Large intestine (tissue), 12 donors: ENCODE measurements at places on chromosomes 13 and 19.

- no peak for DNase-seq
Measured at GRCh38 chr13:23059173-23059572, 121.6 kb upstream of the SGCG start.

GRCh38 chr13:111153977-111154332 lies 38.8 kb downstream of the ARHGEF7 start:
- DNase-seq = no peak

DNA sequence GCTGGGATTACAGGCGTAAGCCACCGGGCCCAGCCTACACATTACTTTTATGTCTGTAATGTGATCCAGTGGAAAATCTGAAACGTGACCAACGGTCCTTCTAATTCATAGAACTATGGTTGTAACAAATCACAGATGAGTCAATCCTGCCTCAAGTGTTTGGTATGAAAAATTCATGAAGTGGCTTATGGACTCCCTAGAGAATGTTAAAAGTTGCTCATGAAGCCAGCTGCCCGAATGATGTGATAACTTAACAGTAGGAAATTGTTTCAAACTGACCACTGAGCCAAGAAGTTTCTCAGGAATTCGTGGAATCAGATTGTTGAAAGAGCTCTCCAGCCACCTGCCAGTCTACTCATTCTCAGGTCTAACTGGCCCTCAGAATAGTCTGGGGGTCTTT lies 59.4 kb upstream of the FARP1 start:
- no peak for DNase-seq

- DNase-seq = no peak
Measured at GRCh38 chr13:32590266-32590665, 4.0 kb downstream of the PDS5B start.

DNA sequence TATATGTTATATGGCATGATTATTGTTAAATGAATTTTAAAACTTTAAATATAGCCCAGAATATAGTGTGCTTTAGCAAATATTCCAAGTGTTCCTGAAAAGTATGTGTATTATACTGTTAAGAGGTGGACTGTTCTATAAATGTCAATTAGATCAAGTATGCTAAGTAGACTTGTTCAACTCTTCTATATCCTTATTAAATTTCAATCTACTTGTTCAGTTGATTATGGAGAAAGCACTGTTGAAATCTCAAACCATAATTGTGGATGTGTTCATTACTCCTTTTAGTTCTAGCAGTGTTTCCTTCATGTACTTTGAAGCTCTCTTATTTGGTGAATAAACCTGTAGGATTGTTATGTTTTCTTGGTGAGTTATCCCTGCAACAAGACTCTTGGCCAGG lies 52.5 kb downstream of the SPACA7 start:
- DNase-seq = no peak

- DNase-seq = no peak
Measured at GRCh38 chr13:113883314-113883811, 19.5 kb upstream of the GAS6 start.

- peak; percentile 35 for DNase-seq
Measured at GRCh38 chr19:37304190-37304883, 66.6 kb upstream of the ZNF527 start.

DNA sequence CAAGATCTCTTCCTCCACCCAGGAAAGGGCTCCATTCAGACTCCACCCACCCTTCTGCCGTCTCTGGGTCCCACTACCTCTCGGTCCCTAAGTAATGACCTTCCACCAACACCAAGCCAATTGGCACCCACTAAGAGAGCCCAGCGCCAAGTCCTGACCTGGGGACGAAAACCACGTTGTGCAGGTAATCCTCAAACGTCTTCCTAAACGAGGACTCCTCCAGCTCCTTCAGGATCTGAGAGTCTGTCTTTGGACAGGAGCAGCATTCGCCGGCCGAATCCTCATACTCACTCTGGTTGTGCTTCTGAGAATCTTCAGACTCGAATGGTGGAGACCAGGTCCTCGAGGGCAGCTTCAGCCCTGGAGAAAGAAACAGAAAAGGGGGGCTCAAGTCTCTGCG lies 83.1 kb downstream of the ZNF557 start:
- DNase-seq = no peak

DNA sequence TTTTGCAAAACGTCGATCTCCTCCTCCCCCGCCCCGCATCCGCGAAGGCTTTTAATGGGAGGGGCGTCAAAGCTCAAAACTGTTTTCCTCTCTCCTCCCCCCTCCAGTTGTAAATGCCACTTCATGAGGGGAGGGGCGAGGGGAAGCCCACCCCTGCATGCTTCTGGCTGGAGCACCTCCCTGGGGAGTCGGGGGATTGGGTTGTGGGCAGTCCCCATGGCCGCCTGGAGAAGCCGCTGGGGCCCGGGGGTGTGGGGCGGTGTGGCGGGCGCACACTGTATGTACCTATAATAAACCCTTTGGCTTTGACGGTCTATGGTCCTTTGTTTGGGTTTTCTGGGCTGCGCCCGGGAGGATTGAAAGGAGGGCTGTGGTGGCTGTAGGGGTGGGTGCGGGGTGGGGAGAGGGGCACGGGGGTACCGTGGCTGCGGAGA lies 505 bp upstream of the SHKBP1 start:
- DNase-seq = peak; percentile 12

DNA sequence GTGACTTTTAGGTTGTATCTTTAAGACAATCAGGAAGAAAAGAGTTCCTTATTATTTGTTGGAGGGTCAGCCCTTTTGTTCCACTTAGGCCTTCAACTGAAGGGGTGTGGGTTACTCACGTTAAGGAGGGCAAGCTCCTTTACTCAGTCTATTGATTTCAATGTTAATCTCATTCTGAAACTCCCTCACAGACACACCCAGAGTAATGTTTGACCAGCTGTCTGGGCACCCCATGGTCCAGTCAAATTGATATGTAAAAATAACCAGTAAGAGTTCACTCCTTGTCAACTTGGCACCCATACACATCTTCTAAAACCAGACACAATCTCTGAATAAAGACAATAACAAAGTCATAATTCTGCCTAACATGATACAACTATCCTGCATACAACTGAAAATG lies 292.9 kb downstream of the KLF5 start:
- no peak for DNase-seq

DNA sequence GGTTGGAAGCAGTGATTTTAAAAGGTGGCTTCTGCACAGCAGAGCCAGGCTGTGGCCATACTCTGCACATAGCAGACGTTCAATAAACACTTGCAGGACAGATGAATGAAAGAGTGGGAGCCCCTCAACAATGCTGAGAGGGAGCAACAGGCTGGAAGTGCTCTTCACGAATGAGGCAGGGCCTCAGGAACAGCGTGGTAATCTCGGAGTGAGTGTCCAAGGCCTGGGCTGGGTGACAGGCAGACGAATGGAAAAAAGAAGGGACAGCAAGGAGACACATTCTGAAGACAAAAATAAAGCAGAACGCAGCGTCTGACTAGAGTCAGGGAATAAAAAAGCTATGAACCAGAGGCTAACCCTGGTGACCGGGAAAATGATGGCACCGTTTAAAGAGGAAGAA lies 11.1 kb downstream of the GJA3 start:
- DNase-seq = no peak

- no peak for DNase-seq
Measured at GRCh38 chr13:77584106-77584505, 48.6 kb downstream of the SCEL start.

DNA sequence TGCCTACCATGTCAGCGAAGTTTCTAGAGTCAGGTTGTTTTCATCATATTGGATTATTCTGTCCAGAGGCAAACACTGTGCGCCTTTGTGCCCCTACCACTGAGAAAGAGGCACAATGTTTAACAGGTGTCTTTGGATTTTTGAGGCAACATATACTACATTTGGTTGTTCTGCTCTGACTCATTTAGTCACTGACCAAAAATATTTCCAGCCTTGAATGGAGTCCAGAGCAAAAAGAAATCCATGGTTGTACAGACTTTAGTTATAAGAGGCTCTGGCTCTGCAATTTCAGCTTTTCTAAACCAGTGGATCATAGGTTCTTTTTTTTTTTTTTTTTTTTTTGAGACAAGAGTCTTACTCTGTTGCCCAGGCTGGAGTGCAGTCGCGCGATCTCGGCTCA lies 35.7 kb downstream of the LACC1 start:
- no peak for DNase-seq

GRCh38 chr19:11551603-11552235 lies 7.3 kb downstream of the ELOF1 start:
- DNase-seq = no peak

GRCh38 chr19:32819419-32820400 lies 49.9 kb downstream of the SLC7A9 start:
- DNase-seq = no peak

DNA sequence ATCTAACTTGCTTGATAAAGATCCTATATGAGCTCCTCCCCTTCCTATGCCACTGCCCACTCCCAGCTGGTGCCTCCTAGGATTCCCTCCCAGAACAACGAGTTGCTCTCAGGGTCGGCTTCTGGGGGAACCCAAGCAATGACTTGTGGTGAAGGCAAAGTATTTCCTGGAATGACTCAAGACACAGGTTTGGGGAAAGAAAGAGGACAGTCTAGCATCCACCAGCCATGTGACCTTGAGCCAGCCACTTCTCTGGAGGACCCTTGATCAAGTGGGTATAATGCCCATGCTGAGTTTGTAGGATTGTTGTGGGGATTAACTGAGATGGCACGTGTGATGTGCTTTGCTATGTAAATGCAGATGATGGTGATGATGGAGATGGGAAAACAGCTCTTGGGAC lies 33.0 kb downstream of the MBD3L2B start:
- no peak for DNase-seq

GRCh38 chr13:100808330-100809128 lies 133.9 kb upstream of the TMTC4 start:
- no peak for DNase-seq

- no peak for DNase-seq
Measured at GRCh38 chr13:109368230-109368629, 418.2 kb downstream of the IRS2 start.

- DNase-seq = no peak
Measured at GRCh38 chr19:9939301-9939913, 3.1 kb upstream of the OLFM2 start.

GRCh38 chr13:98348466-98349200 lies 171.6 kb upstream of the RNF113B start:
- no peak for DNase-seq

DNA sequence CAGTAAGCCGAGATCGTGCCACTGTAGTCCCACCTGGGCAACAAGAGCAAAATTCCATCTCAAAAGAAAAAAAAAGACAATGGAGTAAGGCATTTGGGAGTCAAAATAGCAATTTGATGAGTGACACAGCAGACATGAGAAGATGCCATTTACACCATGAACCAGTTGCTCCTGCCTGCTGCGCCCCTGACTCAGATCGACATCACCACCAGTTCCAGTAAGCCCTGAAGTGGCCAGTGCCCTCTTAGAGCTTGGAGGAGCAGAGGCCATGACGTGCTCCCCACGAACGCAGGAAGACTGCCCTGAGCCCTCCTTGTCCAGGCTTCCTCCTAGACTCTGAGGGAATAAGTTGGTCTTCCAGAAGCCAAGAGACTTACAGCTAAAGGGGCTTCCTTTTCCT lies 339.2 kb downstream of the MYO16 start:
- DNase-seq = no peak

DNA sequence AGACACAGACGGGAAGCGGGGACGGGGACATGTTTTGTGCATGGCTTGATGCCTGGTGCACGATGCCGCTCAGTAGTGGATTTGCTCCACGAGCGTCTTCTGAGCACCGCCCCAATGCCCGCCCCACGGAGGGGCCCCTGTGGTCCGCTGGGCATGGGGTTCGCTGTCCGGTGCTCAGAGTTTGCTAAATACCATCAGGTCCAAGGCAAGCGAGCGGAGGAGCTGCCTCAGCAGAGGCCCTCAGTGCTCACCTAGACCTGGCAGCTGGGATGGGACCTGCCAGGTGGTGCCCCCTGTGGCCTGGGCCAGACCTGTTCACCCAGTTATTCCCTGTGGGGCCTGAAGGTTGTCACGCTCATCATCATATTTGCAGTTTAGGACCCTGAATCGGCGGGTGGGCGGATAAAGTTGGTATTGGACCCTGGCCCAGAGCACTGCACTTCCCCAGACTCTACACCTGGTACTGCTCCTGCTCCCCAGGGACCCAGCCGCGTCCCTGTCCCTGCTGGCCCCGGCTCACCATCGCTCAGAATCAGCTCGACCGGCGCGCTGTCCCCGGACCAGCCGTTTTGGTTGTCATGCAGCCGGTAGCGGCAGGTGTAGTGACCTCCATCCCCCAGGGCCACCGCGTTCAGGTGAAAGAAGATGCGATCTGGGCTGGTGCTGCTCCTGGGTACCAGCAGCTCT lies 2.3 kb downstream of the A1BG start:
- no peak for DNase-seq

DNA sequence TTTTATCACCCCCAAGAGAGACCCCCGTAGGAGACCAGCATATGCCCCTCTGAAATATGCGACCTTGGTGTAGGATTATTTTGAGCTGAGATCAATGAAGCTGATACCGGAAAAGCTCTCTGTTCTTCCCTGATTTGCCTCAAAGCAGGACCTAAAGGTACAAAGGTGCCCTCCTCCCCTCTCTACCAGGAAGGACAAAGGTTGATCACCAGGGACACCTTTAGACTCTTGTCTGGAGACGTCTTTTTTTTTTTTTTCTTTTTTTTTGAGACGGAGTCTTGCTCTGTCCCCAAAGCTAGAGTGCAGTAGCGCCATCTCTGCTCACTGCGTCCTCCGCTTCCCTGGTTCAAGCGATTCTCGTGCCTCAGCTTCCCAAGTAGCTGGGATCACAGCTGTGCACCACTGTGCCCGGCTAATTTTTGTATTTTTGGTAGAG lies 792 bp upstream of the PEX11G start:
- peak; percentile 94 for DNase-seq

GRCh38 chr13:41501281-41501680 lies 43.9 kb downstream of the RGCC start:
- no peak for DNase-seq

GRCh38 chr13:21882766-21883165 lies 211.9 kb downstream of the FGF9 start:
- DNase-seq = no peak

GRCh38 chr19:1520203-1520780 lies 3.6 kb upstream of the PLK5 start:
- DNase-seq = no peak

GRCh38 chr19:1527650-1528309 lies 3.9 kb downstream of the PLK5 start:
- DNase-seq = no peak

GRCh38 chr13:49935171-49936074 lies 717 bp downstream of the SPRYD7 start:
- peak; percentile 64 for DNase-seq

DNA sequence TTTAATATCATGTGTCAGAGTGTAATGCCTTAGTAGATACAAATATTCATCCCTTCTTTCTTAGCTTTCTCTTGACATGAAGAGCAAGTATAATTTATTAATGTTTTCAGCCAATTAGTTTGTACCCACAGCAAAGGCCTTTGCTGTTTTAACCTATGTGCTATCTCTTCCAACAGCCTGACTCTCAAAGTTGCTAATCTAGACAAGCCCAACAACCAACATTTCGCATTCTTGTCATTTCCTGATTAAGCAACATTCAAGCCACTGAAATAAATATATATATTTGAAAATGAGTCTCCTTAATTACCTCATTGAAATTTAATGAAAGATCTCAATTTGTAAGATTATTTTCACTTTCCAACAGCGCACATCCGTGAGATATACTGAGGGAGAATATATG lies 18.5 kb downstream of the EPSTI1 start:
- no peak for DNase-seq

- no peak for DNase-seq
Measured at GRCh38 chr19:40321566-40322270, 26.5 kb downstream of the C19orf47 start.
